GM12892 (cell line): ENCODE measurements at places on chromosomes 1 and 21.

GRCh38 chr1:6956488-6957159 lies 171.4 kb downstream of the CAMTA1 start:
- DNase-seq = no peak

GRCh38 chr21:16040601-16041000 lies 310.8 kb downstream of the USP25 start:
- no peak for DNase-seq

- DNase-seq = no peak
Observed at GRCh38 chr1:61042466-61043009, 39.8 kb upstream of the NFIA start.

DNA sequence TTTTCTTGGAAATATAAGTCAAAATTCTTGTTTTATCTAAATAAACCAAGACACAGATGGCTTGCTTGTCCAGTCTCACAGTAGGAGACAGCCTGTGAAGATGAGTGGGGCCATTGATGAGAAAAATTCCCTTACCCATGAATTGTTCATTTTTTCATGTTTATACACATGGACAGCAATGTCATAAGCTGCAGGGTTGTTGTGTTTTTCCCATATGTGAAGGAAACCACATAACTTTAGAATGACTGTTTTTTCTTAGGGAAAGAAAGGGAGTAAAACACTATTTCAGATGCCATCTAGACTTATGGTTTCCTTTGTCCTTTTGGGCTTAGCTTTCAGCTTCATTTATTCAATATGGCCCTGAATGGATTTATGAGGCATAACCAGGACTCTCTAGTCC lies 622.5 kb upstream of the NR5A2 start:
- DNase-seq = no peak

- no peak for DNase-seq
Observed at GRCh38 chr1:1183833-1184775, 10.4 kb downstream of the TTLL10 start.

DNA sequence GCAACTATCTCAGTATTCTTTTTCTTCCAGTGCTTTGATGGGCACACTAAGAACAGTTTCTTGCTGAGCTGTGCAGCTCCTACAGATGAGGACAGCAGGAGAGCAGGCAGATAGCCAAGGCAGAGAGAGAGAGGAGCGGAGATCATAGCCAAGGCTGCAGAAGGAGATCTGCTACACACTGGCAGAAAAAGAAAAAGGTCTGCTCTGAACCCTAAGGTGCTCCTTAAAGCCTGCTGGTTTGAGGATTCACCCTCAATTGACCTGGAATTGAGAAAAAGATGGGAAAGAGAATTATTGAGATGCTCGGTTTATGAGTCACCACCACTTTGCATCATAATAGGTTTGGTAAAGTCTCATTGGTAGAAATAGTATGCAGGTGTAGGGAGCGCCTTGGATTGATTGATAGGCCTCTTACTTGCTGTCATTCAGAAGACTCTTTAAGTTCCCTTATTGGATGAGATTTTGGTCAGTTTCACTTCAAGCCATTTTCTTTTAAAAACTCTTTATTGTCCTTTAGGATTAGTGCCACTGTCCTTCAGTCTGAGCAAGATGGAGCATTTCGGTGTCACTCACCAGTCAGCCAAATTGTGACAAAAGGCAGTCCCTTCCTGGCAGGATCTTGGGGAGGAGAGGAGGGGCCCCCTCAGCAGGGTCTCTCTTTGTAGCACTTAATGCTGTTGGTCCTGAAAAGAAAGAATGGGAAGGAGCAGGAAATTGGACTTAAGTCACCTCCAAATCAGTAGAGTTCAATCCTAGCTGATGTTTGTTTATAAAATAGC lies 685.0 kb downstream of the ADGRL2 start:
- DNase-seq = no peak

- DNase-seq = no peak
Observed at GRCh38 chr1:221816899-221817298, 75.0 kb upstream of the DUSP10 start.

- DNase-seq = no peak
Observed at GRCh38 chr21:31342348-31342747, 1.7 kb downstream of the TIAM1 start.

DNA sequence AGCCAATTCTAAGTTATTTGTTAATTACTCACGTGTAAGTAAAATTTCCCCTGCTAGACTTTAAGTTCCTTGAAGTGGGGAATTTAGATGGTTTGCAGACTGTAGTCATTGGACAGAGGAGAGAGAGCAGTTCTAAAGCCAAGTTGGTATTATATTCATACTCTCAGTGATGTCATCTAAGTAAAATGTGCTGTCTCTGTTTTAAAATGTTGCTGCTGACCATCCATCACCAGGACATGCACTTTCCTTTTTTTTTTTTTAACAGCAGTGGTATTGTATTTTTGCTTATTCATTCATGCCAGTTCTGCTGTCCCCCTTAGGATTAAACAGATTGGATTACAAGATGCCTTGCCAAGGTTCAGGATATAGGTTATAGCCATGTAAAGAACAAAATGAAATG lies 2.3 kb downstream of the TTLL7 start:
- DNase-seq = no peak

DNA sequence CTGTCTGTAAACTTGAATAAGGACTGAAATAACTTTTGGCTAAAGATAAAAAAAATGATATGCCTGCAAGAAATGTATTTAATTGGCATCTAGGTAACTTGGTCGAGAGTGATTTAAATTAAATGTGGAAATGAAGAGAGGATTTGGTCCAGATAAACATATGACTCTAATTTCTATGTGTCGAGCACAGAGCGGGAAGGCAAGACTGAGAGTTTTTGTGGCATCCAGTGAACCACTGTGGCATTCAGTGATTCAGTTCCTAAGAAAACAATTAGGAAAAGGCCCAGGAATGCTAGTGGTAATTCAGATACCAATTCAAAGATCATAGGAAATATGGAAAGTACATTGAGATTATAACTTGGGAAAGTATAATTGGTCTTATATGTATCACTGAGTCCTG lies 39.6 kb downstream of the PDE4B start:
- no peak for DNase-seq

DNA sequence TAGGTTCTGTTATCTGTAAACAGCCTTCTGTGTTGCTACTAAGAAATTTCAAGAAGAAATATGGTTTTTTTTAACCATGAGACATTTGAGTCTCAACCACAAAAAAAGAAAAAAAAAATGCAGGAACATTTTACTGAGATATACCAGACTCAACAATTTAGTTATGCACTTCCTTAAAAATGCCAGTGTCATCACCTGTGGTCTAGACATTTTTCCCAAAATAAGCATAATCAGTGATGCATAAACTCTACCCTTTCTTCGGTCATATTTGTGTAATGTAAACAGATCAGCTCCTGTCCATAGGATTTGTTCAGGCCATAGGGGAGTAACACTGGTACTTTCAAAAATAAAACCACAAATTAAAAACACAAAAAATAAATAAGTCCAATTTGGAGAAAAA lies 122.6 kb upstream of the TNFSF4 start:
- no peak for DNase-seq

- no peak for DNase-seq
Observed at GRCh38 chr21:14866859-14867765, 197.7 kb downstream of the NRIP1 start.
